ENCODE measurements at places on chromosomes 3 and 15. TPM values are rescaled to one million over a fixed set of nuclear protein-coding genes. Genes with fewer than 3 reads are reported as not detected.

DNA sequence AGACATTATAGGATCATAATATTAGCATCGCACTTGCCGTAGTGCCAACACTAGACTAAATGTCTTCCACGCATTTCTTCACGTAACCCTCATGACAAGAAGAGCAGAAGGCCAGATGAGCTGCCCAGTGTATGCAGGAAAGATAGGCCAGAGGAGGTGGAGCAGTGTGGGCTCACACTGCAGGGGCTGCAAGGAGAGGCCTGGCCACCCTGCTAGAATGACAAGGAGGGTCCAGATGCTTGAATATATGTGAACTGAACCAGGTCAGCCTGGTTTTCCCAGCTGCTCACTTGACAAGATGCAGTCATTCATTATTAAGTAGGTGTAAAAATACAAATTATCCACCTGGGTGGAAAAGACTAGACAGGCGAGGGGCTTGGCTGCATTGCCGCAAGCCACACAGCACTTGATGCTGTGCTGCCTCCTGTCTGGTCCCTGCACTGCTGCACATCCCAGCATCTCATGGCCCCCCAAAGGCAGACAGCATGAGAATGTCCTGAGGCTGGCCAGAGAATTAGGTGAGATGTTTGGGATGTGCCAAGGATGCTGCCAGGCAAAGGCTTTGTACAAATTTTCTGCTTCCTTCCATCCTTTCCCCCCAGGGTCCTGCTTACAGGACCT is 115.2 kb downstream of the NTRK3 start:
- no peak for DNase-seq

DNA sequence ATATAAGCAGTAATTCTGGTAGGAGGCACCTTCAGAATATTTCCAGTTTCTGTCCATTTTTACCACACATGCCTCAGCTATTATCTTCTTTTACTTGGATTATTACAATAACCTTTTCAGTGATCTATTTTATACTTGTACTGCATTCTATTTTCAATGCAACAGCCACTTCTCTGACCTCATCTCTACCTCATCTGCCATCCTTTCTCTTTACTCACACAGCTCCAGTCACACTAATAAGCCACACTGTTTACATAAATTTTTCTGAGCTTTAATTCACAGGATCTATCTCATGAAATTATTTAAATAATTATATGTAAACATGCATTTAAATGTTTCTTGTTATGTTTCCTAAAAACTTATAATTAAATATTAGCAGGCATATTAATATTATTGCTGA is 47.3 kb upstream of the BCHE start:
- no peak for DNase-seq

- no peak for DNase-seq
Observed at GRCh38 chr3:150106740-150107428, 136.2 kb upstream of the PFN2 start.

- no peak for DNase-seq
Observed at GRCh38 chr15:26037369-26037768, 174.2 kb upstream of the ATP10A start.

GRCh38 chr3:100634493-100635272 is 25.3 kb downstream of the ADGRG7 start:
- no peak for DNase-seq

MYL3 gene
- 3.6 TPM for total RNA-seq

DNAJA4 gene
- total RNA-seq, result 18.0 TPM

CAMP gene
- not detected for total RNA-seq

DUOX1 gene
- total RNA-seq, result 2.4 TPM

FES gene
- 23.6 TPM for total RNA-seq

IL5RA gene
- 0.99 TPM for total RNA-seq
